ENCODE measurements at places on chromosomes 1 and 21.

DNA sequence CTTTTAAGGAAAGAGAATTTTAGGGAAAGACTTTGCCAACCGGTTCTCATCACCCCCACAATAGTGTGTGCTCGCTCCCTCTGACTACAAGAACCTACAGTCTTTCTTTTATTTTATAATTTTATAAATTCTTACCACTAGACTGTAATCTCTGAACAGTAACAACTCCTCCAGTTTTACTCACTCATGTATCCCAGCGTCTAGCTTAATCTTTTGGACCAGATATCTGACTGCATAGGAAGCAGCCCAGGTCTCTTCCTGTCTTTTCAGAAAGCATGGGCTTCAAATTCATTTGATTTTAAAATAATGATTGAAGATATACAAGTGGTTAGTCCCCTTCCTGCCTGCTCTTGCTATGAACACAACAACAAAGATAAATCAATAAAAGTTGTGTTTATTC lies 19.0 kb upstream of the DUSP10 start:
- DNase-seq: no peak

GRCh38 chr1:54180701-54181360 lies 19.0 kb downstream of the CYB5RL start:
- no peak for DNase-seq

GRCh38 chr1:28887835-28888682 lies 26.3 kb upstream of the EPB41 start:
- DNase-seq: peak; percentile 9

GRCh38 chr1:224380003-224380402 lies 23.3 kb downstream of the CNIH4 start:
- no peak for DNase-seq

- no peak for DNase-seq
Observed at GRCh38 chr1:53145051-53145600, 2.7 kb upstream of the SLC1A7 start.

DNA sequence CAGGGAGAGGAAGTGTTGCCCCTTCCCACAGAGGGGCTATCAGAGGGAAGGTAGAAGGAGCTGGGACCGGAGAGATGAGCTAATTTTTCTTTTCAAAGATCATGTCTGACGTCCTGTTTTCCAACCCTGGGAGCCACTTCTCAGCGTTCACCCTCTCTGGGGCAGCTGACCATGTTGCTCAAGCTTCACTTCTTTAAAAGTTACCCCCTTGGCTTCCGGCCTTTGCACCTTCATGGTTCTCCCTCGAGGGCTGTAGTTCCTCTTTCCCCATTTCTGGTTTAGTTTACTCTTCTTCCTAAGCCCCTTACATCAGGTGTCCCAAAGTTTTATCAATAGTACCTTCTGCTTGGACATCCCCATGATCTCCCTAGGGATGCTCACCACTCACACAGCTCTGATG lies 23.8 kb upstream of the CSF1 start:
- no peak for DNase-seq

GRCh38 chr1:193367863-193368262 lies 181.4 kb upstream of the B3GALT2 start:
- no peak for DNase-seq
